ENCODE measurements at places on chromosomes 2 and 18.

DNA sequence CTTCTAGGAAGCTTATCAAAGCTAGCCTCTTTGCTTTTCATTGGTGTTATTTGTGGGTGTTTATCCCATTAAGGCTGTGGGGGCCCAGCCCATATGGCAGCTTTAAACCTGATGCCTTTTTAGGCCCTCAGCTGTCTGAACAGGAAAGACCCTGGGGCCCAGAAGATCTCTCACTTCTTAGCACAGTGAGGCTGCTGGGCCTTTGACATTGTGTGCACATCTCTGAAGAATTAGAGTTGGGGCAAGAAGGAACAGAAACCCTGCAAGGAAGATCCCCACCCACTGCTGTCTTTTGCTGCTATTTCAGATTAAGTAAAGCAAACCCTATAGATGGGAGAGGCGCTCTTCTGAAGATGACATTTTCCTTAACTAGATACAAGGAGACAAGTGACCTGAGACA lies 250.0 kb downstream of the SMAD2 start:
- no peak for DNase-seq

- DNase-seq: no peak
These were observed 136.8 kb downstream of the TTC32 start for GRCh38 chr2:19764998-19765397.

DNA sequence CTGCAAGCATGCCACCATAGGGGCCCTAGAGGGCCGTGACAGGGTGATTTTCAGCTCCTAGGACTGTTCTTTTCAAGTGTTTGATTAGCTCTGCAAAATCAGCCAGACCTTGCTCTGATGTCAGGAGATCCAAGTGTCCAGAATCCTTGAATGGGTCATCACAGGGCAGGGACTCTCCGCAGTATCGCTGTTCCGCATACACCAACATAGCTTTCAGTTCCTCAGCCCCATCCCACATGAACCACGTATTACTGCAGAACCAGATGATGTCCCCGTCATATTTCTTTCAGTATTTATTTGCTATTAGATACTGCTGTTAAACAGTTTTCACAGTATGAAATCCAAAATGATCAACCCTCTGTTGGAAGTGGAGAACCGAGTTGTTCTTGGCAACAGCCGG lies 46.6 kb upstream of the RFX8 start:
- no peak for DNase-seq

DNA sequence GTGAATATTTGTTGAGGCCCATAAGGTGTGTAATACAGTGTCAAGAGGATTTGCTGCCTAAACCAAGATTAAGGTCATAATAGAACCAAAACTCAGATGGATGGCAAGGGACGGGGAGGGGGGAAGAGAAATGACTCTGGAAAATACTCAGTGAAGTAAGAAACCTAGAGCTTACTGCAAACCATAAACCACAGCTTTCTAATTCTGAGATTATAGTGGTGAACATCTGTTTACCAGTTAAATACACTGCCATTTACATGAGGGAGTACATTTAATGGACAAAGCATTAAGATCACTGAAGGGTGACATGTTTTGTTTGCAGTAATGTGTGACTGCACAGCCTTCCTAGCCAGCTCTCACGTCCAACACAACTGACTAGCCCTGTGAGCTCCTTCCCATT lies 19.8 kb downstream of the EVX2 start:
- peak; percentile 57 for DNase-seq

- no peak for DNase-seq
These were observed 15.6 kb upstream of the ASAP2 start for GRCh38 chr2:9191041-9191481.

- no peak for DNase-seq
These were observed 61.1 kb upstream of the IGFBP5 start for GRCh38 chr2:216756435-216756834.

- DNase-seq: no peak
These were observed 271.0 kb upstream of the CDH20 start for GRCh38 chr18:61062258-61062657.

- no peak for DNase-seq
These were observed 420.8 kb upstream of the SPHKAP start for GRCh38 chr2:228602288-228602687.

- no peak for DNase-seq
These were observed 86.6 kb downstream of the MARCHF4 start for GRCh38 chr2:216285701-216286100.

GRCh38 chr2:41735006-41735405 lies 312.8 kb upstream of the PKDCC start:
- DNase-seq: no peak

DNA sequence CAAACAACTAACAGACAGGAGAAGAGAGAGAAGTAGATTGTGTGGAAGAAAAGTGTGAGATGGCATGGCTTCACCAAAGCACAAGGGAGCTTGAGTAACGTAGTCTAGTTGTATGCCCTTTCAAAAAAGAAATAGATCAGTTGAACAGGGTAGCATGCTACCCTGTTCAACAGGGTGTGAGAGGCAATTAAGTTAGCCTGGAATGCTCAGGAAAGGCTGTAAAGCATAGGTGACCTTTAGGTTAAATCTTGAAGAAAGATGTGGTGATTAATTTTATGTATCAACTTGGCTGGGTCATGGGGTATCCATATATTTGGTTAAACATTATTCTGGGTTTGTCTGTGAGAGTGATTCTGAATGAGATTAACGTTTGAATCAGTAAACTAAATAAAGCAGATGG lies 61.8 kb upstream of the ZC3H15 start:
- no peak for DNase-seq

GRCh38 chr18:78666666-78667335 lies 312.8 kb upstream of the SALL3 start:
- DNase-seq: no peak

DNA sequence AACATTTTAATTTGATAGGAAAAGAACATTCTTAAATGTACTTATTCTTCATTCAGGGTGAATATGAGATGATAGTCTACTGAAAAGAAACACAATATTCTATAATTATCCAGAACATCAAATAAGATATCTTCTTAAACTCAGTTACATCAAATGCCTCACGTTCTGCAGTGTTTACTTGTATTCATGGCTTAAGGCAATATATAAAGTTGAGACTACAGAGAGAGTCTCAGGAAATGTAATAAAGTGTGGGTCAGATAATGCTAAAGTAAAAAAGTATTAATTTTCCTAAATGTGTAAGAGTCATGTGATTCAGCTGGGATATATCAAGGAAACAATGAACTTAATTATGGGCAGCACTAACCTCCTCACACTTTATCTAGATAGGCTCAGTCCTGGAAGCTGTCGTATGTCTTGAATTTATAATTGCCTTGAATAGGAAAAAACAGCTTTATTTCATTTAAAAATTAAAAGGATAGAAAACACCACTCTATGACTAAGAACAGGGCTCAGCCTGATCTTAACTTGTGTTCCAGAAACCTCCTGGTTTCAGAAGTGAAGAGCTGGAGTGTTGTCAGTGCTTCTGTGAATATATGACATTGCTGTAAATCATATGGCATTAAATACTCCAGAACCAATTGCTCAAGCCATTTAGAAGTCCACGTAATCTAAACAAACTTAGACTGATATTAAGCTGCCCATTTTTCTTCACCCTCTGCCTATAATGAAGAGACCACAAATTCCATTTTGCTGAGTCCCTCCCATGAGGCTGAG lies 240.2 kb downstream of the FSIP2 start:
- no peak for DNase-seq

GRCh38 chr2:109499566-109499965 lies 114.2 kb downstream of the SEPTIN10 start:
- no peak for DNase-seq

DNA sequence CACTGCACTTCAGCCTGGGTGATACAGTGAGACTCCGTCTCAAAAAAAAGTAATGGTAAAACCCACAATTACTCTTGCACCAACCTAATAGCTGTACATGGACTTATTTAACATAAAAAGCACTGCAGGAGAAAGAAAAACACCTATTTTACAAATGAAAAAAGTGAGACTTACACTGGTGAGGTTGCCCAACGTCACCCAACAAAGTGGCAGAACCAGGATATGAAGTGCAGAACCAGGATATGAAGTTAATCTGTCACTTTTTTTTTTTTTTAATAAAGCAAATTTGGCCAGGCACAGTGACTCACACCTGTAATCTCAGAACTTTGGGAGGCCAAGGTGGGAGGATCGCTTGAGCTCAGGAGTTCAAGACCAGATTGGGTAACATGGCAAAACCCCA lies 13.5 kb upstream of the STK17B start:
- no peak for DNase-seq

DNA sequence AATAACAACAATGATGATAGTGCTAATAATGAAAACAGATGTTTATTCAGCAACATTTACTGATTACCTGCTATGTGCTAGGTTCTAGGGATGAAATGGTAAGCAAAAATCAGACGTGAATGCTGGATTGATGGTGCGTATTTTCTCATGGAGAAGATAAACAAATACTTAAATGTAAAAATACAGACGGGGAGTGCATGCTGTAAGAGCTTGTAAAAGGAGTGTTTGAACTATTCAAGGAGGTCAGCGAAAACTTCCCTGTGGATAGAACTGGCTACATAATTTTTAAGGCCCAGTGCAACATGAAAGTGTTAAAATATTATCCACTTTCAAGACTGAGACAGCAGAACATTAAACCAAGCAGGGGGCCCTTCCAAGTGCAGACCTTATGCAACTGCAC lies 22.1 kb downstream of the MTX2 start:
- DNase-seq: no peak

GRCh38 chr18:31042084-31042405 lies 497 bp downstream of the DSC3 start:
- no peak for DNase-seq

DNA sequence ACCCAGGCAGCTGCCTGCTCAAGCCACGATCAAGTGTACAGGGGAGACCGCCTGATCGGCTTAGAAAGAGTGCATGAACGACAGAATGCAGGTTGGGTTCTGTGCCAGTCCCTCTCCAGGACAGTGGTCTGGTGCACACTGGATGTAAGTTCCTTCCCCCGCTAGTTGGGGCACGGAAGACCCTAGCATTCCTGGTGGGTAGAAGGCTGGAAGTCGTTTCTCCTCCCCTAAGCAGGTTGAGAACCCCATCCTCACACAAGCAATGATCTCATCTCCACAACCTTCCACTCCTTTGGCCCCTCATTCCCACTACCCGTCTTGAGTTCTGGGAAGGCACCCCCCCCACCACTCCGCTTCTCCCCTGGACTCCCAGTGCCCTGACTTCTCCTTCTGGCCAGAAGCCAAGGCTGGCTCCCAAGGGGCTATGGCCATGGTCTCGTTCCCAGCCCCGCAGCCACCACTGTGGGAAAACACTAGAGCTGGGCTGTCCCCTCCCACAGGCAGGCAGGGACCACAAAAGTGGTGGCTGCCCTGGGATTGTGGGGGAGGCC lies 1.4 kb upstream of the ANKRD39 start:
- DNase-seq: no peak

DNA sequence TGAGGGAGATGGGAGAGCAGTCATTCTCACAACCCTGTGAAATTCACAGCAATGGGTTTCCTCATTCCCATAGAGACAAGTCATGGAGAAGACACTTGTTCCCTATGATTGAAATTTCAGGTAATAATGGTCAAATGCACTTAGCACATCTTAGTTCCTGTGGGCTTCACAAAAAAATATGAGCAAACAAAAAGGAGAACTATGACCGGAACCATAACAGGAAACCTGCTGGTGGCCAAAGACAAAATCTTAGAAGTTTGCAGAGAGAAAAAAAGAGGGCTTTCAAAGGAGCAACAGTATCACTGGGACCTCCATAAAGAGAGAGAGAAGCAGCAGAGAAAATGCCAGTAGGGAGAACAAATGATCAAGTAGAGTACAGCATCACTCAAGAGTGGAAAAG lies 138.9 kb upstream of the APCDD1 start:
- DNase-seq: no peak

DNA sequence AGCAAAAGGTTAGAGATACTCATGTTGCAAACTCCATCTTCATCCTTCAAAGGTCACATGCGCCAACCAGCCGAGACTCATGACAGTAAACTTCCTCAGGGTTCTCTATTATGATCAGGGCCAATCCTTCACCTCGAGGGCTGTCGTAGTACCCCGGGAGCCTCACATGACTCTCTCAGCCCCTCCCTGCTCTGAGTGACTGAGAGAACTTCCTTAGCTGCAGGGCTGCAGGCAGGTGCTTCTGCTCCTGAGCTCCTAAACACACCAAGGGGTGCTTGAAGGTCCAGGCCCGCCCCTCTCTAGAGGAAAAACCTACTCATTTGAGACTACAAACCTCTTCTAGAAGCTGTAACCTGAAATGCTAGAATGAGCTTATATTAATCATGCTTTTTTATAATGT lies 48.2 kb downstream of the LONRF2 start:
- DNase-seq: no peak

DNA sequence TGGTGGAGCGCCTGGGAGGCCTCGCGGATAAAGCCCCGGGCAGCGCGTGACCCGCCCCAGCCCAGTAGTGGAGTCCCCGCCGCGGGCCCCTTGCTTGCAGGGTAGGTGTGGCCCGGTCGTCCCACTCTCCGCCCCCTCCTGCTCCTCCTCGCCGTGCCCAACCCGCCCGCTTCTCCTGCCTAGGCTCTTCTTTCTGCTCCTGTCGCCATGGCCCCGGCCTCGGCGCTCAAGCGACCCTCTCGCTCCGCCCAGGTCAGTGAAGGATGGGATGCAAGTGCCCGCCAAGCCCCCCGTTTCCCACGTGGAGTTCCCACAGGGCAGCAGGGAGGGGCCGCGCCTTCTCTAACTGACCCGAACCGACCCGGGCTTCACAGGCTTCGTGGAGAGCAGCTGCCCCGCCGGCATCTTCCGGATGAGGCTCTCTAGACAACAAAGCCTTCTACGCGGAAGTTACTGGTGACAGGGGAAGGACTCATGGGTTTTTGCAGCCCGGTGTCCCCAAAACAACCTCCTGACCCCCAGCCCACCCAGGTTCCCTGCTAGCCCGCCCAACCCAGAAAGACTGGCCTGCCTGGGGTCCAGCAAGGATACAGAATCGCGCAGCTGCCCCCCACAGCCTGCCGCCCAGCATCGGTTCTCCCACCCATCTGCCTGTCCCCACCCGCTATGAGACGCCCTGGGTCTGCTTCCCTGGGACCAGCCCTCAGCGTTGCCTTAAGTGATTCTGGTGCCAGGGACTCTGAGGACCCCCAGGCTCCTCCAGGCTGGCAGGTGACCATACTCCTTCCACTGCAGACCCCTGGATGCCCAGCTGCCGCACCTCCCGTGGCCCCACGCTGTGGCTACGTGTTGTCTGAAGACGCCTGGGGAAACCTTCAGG lies 32.8 kb downstream of the TTC32 start:
- DNase-seq: peak; percentile 39

- no peak for DNase-seq
These were observed 79.3 kb downstream of the ADCYAP1 start for GRCh38 chr18:984004-984403.

- no peak for DNase-seq
These were observed 2.6 kb upstream of the HNRNPLL start for GRCh38 chr2:38605298-38605830.

DNA sequence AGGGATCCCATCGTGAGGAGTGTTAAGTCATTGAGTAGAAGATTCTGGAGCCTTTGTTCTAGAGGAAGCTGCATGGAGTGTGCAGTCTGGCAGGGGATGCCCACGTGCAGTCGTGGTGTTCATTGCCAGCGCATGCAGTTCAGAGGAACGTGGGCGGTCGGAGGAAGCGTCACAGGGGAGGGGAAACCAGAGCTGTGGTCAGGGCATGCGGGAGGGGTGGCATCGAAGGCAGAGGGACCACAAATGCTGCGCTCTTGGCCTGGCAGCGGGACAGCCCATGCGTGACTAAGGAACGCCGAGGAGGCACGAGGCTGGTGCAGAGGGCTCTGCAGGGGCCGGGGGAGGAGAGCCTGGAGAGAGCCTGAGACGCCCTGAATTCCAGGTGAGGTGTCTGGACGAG lies 141.1 kb downstream of the KLHL29 start:
- DNase-seq: no peak

GRCh38 chr2:11774600-11774999 lies 28.2 kb downstream of the LPIN1 start:
- no peak for DNase-seq

All from activated CD4-positive, alpha-beta T cell treated with anti-CD3 and anti-CD28 coated beads, Interleukin-2, Interleukin-4, amounts not matched to agents 100 ng/mL and 50 ng/mL, durations not matched to agents 16 hours and 8 hours (primary cell).